WTC11 (cell line): ENCODE measurements at places on chromosomes 5 and 9. TPM values are rescaled to one million over a fixed set of nuclear protein-coding genes. Genes with fewer than 3 reads are reported as not detected.

PCDHA11 gene
- 5.8 to 8.7 TPM (median 7.9 TPM) in 3 replicates for total RNA-seq

- no peak for DNase-seq
Observed at GRCh38 chr5:32865475-32865874, 154.4 kb downstream of the NPR3 start.

CDKN2B gene
- total RNA-seq: 0.13 to 0.73 TPM (median 0.46 TPM) in 3 replicates

GRCh38 chr9:12464910-12465512 is 228.2 kb upstream of the TYRP1 start:
- DNase-seq: no peak

- no peak for DNase-seq
Observed at GRCh38 chr9:89189215-89189614, 10.6 kb upstream of the SHC3 start.

PRRX2 gene
- total RNA-seq: 6.9 to 10.7 TPM (median 8.2 TPM) in 3 replicates

GRCh38 chr5:178331491-178331996 is 98.9 kb upstream of the PHYKPL start:
- DNase-seq: no peak

HSPA9 gene
- total RNA-seq: 313 to 414 TPM (median 328 TPM) in 3 replicates

- DNase-seq: peak; percentile 30
Observed at GRCh38 chr9:96450613-96451528, 902 bp downstream of the HABP4 start.

GFPT2 gene
- total RNA-seq: 124 to 138 TPM (median 136 TPM) in 3 replicates

DNA sequence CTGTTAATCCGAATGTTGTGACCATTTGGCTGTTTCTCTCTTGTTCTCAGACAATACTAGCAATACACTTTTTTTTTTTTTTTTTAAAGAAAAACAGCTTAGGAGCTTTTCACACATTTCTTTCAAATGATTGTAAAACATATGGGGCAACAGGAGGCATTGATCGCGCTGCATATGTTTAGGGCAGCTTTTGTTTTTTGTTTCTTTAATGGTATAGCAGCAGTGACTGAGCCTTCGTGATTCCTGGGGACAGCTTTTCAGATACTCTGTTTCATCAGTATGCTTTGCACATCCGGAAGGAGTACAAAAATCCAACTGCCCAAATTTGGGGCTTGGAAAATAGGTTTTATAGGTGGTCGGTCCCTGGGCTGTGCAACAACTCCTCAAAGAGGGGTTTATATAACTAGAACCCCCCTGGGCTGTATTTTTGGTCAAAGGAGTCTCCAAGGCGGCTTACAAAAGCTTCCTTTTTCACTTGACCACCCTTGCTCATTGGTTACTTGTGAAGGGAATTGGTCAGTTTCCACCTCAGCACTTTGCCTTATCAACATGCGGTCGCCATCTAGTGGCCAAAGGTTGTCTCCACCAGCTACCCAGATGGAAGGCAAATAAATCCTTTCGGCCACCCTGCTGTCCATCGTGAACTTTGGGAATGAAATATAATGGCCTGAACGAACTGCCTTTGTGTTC is 91.8 kb downstream of the PDE6A start:
- peak; percentile 82 for DNase-seq

CD14 gene
- total RNA-seq: 0.27 to 0.63 TPM (median 0.53 TPM) in 3 replicates

GRCh38 chr9:109312783-109313182 is 8.1 kb downstream of the EPB41L4B start:
- DNase-seq: no peak

TMOD1 gene
- total RNA-seq: 1.0 to 1.6 TPM (median 1.4 TPM) in 3 replicates

DNA sequence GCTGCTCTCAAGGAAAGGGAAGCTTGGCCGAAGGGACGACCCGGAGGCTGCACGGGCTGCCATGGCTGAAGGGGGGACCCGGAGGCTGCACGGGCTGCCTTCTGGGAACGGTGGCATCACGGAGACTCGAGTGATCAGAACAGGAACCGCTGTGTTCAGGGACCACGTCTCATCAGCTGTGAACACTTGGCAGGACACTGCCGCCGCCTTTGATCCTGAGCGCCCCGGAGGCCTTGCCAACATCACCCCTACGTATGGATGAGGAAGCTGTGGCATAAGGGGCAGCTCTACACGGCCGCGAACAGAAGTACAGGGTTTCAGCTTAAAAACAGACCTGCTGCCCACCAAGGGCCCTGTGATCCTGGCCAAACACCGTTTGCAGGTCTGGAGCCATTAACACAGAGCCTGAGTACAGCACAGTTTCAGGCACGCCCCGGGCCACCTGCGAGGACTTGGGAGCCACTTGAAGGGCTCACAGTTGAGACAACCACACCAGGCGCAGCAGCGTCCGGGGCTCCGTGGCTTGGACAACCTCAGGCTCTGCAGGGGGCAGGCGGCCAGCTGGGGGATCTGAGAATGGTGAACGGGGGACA is 23.9 kb upstream of the TERT start:
- DNase-seq: no peak

GRCh38 chr9:81530310-81530810 is 159.0 kb downstream of the TLE1 start:
- no peak for DNase-seq

ADGRD2 gene
- 0.61 to 1.6 TPM (median 1.3 TPM) in 3 replicates for total RNA-seq

KCTD16 gene
- total RNA-seq: 0.20 to 0.73 TPM (median 0.34 TPM) in 3 replicates

- peak; percentile 48 for DNase-seq
Observed at GRCh38 chr9:34047864-34048726, 592 bp downstream of the UBAP2 start.

DNA sequence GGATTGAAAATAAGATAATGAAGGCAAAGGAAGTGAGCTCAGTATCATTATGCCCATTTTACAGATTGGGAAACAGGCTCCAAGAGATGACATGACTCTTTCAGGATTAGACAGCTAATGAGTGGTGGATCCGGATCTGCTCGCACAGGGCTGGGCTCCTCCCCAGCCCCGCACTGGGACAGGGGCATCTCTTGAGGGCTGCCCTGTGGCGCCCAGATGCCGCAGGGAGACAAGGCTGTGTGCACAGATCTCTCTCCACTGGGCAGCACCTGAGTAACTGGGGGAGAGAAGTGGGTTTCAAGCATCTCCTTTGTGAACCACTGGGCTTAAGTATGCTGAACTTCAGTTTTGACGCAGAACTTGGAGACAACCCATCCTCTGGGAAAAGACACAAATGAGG is 43.9 kb downstream of the ADAMTS2 start:
- DNase-seq: no peak

DNA sequence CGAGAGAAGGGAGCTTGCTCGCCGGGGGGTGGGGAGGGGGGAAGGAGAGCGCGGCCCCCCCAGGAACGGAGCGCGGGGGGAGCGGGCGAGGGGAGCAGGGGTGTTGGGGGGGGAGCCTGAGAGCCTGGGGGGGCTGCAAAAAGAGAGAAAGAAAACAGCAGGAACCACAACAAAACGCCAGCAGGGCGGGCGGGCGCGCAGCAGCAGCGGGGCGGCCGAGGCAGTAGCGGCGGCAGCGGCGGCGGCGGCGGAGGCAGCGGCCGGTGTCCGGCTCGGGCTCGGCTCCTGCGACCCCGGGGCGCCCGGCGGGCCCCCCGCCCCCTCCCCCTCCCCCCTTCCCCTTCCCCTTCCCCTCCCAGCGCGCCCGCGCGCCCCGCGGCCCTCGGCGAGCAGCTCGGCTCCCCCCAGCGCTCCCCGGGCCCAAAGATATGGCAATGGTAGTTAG is 1.6 kb downstream of the NR2F1 start:
- no peak for DNase-seq

GRCh38 chr5:141869040-141869439 is 9.2 kb downstream of the PCDH1 start:
- DNase-seq: no peak

DNA sequence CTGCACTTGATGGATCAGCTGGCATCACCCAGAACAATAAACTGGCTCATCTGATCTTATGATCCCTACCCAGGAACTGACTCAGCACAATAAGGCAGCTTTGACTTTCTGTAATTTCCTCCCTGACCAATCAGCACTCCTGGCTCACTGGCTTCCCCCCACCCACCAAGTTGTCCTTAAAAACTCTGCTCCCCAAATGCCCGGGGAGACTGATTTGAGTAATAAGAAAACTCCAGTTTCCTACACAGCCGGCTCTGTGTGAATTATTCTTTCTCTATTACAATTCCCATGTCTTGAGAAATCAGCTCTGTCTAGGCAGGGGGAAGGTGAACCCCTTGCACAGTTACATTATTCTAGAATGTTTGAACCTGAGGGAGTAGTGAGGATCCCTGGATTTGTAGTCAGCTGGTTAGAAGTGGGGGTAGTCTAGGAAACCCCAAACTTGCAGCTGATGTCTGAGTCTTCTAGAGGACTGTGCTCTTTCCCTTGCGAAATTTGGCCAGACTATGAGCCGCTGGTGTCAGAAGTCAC is 111.7 kb upstream of the NEK6 start:
- DNase-seq: no peak

- peak; percentile 75 for DNase-seq
Observed at GRCh38 chr9:128636024-128636390, 20.6 kb downstream of the DYNC2I2 start.

TRIM32 gene
- 17.5 to 21.0 TPM (median 20.1 TPM) in 3 replicates for total RNA-seq

TGFBI gene
- total RNA-seq: 7.2 to 9.1 TPM (median 7.8 TPM) in 3 replicates
